Ascending aorta (tissue), 2 donors: ENCODE measurements at places on chromosomes 7 and 10. TPM values are rescaled to one million over a fixed set of nuclear protein-coding genes. Genes with fewer than 3 reads are reported as not detected.

DNA sequence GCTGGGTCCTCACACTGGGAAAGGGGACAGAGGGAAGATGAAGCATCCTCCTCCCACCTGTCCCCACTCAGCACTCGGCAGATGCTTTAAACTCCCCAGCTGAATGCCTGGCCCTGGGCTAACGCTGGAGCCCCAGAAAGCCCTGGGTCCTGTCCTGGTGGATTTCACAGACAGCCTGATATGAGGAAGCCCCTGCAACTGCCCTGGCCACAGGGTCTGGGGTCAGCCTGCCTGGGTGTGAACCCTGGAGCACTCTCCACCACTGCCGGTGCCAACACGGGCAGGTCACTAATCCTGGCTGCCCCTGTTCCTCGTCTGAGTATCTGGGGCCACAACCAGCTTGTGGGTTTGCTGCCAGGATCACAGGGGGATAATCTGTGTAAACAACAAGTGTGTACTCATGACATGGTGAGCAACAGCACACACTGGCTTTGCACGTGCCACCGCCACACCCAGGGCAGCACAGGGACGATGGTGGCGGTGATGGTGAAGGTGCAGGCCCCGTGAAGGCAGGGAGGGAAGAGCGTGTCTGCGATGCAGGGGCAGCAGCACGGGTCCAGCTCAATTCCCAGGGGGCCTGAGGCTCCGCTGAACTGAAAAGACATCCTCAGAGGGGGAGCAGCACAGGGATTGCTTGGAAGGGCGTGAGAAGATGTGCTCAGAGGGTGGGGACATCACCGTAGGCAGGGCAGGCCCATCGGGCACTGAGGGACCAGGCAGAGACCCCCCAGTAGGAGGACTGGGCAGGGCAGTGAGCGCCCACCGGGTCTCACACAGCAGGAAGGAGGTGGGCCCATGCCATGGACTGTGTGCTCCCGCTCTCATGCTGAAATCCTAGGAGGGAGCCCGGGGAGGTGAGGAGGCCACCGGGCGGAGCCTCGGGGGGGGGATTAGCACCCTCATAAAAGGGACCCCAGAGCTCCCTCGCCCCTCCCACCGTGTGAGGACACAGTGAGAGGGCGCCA is 238.7 kb downstream of the MAD1L1 start:
- no peaks in the 10 kb centered on the region for H3K4me1 ChIP-seq
- no peak overlapping the region for H3K27ac ChIP-seq

- H3K27ac ChIP-seq, result no peak overlapping the region
- H3K4me3 ChIP-seq, result no peak overlapping the region
- no peaks in the 10 kb centered on the region for H3K36me3 ChIP-seq
- no peaks in the 10 kb centered on the region for H3K4me1 ChIP-seq
- DNase-seq, result no peak
Observed at GRCh38 chr7:108425714-108426275, 30.4 kb downstream of the NRCAM start.

PLEKHS1 gene
- total RNA-seq, result not detected

GRCh38 chr7:128915271-128915819 is 4.8 kb upstream of the KCP start:
- peaks cover 6% of the 10 kb centered on the region for H3K4me1 ChIP-seq
- no peak overlapping the region for H3K27ac ChIP-seq
- H3K4me3 ChIP-seq, result peak overlapping the region; percentile 27
- DNase-seq, result no peak
- H3K36me3 ChIP-seq, result no peaks in the 10 kb centered on the region
- no peaks in the 10 kb centered on the region for H3K27me3 ChIP-seq

RBM20 gene
- total RNA-seq, result 4.8 TPM

GRCh38 chr7:69967689-69968450 is 369.6 kb downstream of the AUTS2 start:
- no peak for DNase-seq
- no peaks in the 10 kb centered on the region for H3K27me3 ChIP-seq
- H3K4me1 ChIP-seq, result peaks cover 5% of the 10 kb centered on the region
- no peak overlapping the region for H3K27ac ChIP-seq

GRCh38 chr10:72390764-72391163 is 36.0 kb upstream of the DNAJB12 start:
- H3K4me1 ChIP-seq, result no peaks in the 10 kb centered on the region
- no peak overlapping the region for H3K4me3 ChIP-seq
- DNase-seq, result no peak
- H3K27me3 ChIP-seq, result no peaks in the 10 kb centered on the region
- H3K36me3 ChIP-seq, result peaks cover 4% of the 10 kb centered on the region

OPN4 gene
- not detected for total RNA-seq

GRCh38 chr7:98339043-98339442 is 57.6 kb downstream of the BRI3 start:
- no peak overlapping the region for H3K27ac ChIP-seq
- H3K27me3 ChIP-seq, result no peaks in the 10 kb centered on the region

LIPJ gene
- not detected for total RNA-seq

- H3K36me3 ChIP-seq, result peaks cover 26% of the 10 kb centered on the region
- no peaks in the 10 kb centered on the region for H3K27me3 ChIP-seq
- H3K27ac ChIP-seq, result no peak overlapping the region
Observed at GRCh38 chr10:13593535-13593934, 6.8 kb downstream of the PRPF18 start.

GRCh38 chr10:88270061-88270808 is 312.9 kb downstream of the RNLS start:
- peaks cover 9% of the 10 kb centered on the region for H3K4me1 ChIP-seq
- H3K4me3 ChIP-seq, result no peak overlapping the region
- no peaks in the 10 kb centered on the region for H3K27me3 ChIP-seq
- DNase-seq, result no peak

DNA sequence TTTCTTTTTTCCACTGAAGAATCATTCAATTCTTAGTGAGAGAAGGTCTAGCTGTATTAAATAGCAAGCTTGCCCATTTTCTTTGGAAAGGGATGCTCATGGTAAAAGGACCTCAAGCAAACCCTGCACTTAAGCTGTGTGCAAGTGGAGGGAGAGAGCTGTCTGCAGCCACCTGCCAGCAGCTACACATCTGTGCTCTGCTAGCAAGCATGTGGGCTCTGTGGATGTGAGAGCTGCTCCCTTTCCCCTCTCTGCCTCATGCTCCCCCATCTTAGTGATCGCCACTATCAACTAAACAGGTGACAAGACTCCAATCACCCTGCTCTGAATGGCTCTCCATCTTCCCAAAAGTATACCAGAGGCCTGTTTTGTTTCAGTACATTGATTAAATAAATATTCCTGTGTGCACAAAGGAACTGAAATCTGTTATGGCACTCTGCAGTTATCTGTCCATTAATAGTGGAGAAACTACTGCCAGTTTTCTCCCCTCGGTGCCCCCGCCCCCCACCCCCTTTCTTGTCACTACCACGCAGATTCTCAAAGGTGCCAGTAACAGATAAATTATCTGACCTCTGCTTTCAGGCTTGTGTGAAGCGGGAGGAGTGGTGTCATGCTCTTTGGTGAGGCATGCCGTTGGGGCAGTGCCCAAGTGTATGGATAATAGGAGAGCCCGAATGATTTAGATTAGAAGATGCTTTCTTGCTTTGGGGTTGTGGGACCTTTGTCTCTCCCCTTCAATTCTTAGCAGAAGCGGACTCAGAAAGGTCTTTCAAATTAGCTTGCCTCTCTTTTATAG is 26.4 kb downstream of the AUTS2 start:
- no peaks in the 10 kb centered on the region for H3K4me1 ChIP-seq
- no peak overlapping the region for H3K4me3 ChIP-seq
- no peak for DNase-seq
- no peaks in the 10 kb centered on the region for H3K36me3 ChIP-seq

DNA sequence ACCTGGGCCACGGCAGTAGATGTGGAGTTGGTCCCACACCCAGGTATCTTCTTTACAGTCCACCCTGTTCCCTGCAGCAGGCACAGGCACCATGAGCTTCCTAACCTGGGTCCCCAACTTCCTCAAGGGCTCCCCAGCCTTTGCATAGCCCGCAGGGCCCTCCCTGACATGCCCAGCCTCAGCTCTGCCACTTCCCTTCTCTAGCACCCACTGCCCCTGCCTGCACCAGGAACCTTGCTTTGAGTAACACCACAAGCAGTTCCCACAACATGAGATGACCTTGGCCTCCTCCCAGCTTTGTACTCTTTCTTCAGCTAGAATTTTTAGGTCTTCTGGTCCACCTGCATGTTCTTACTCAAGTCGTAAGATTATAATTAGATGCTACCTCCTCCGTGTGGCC is 92.2 kb upstream of the ZPBP start:
- DNase-seq, result no peak
- no peaks in the 10 kb centered on the region for H3K4me1 ChIP-seq
- no peaks in the 10 kb centered on the region for H3K36me3 ChIP-seq
- no peaks in the 10 kb centered on the region for H3K27me3 ChIP-seq
- no peak overlapping the region for H3K4me3 ChIP-seq
- no peak overlapping the region for H3K27ac ChIP-seq

GRCh38 chr7:119197877-119198527 is 973.5 kb downstream of the ANKRD7 start:
- H3K27ac ChIP-seq, result no peak overlapping the region
- no peak overlapping the region for H3K4me3 ChIP-seq
- DNase-seq, result no peak
- H3K36me3 ChIP-seq, result no peaks in the 10 kb centered on the region

DNA sequence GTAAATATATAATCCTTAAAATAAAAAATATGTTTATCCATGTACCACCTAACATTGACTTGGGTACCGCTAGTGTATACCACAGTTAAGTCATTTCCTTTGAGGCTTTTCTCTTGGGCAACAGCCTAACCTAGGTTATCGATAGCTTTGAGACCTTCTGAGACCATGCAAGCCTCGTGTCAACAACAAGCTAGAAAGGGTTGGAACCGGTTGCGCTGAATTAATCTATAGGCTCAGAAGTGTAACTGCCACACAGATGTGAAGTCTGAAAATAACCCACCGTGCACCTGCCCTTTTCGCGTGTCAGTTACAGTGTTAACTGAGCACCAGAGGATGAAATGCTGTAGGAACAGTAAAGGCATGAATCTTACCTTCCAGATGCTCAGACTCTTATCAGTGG is 59.8 kb downstream of the ARID5B start:
- no peak for DNase-seq
- peaks cover 22% of the 10 kb centered on the region for H3K4me1 ChIP-seq
- no peaks in the 10 kb centered on the region for H3K36me3 ChIP-seq
- H3K4me3 ChIP-seq, result no peak overlapping the region
- no peak overlapping the region for H3K27ac ChIP-seq
- H3K27me3 ChIP-seq, result no peaks in the 10 kb centered on the region

GRCh38 chr10:58568428-58568935 is 55.8 kb downstream of the BICC1 start:
- H3K27me3 ChIP-seq, result no peaks in the 10 kb centered on the region
- H3K36me3 ChIP-seq, result no peaks in the 10 kb centered on the region
- H3K27ac ChIP-seq, result peak overlapping the region; percentile 58
- no peak overlapping the region for H3K4me3 ChIP-seq
- peaks cover 4% of the 10 kb centered on the region for H3K4me1 ChIP-seq

DNA sequence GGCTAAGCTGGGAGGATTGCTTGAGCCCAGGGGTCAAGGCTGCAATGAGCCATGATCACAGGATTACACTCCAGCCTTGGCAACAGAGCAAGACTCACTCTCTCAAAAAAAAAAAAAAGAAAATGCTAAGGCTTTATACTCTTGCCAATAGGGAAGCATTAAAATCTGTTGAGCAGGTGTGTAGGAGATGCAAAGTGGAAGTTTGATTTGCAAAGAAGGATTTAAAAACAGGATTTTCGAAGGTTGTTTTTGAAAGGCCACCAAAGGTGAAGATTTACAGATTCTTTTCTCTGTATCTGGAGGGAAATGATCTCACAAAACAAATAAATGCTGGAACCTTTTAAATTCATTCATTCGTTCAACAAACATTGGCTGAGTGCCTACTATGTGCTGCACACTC is 8.6 kb upstream of the PDE1C start:
- no peaks in the 10 kb centered on the region for H3K36me3 ChIP-seq
- no peak overlapping the region for H3K4me3 ChIP-seq
- H3K27me3 ChIP-seq, result no peaks in the 10 kb centered on the region
- H3K4me1 ChIP-seq, result no peaks in the 10 kb centered on the region
- DNase-seq, result no peak

DNA sequence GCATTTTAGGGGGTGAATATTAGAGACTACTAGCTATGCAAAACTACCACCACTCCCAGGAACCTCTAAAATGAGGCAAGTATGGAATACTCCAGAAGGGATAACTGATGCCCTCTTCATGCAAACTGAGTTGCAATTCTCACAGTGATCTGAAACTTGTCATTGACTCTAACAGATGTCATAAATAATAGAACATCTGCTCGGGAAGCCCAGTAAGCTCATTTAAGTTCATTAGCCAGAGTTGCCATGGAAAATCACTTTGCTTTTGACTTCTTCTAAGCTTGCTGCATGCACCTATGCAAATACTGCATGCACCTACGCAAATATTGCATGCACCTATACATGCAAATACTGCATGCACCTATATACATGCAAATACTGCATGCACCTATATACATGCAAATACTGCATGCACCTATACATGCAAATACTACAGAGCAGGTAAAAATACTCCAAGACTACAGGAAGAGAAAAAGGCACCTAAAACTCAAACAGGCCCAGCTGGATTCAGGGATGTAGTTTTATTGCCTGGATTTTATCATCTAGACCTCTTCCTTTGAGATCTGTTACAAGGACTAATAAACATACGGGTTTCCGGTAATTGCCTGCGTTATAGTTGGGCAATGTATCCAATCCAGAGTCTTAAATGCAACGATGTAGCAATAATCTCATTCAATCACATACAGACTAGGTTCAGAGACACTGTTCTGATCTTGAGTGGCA is 1061.1 kb upstream of the AUTS2 start:
- H3K4me3 ChIP-seq, result no peak overlapping the region
- no peaks in the 10 kb centered on the region for H3K27me3 ChIP-seq

GFRA1 gene
- 7.0 TPM for total RNA-seq

MAPK8 gene
- total RNA-seq, result 7.7 TPM

PAX4 gene
- not detected for total RNA-seq

- no peaks in the 10 kb centered on the region for H3K4me1 ChIP-seq
- no peak overlapping the region for H3K4me3 ChIP-seq
Observed at GRCh38 chr10:127952575-127952869, 45.6 kb downstream of the PTPRE start.

DNA sequence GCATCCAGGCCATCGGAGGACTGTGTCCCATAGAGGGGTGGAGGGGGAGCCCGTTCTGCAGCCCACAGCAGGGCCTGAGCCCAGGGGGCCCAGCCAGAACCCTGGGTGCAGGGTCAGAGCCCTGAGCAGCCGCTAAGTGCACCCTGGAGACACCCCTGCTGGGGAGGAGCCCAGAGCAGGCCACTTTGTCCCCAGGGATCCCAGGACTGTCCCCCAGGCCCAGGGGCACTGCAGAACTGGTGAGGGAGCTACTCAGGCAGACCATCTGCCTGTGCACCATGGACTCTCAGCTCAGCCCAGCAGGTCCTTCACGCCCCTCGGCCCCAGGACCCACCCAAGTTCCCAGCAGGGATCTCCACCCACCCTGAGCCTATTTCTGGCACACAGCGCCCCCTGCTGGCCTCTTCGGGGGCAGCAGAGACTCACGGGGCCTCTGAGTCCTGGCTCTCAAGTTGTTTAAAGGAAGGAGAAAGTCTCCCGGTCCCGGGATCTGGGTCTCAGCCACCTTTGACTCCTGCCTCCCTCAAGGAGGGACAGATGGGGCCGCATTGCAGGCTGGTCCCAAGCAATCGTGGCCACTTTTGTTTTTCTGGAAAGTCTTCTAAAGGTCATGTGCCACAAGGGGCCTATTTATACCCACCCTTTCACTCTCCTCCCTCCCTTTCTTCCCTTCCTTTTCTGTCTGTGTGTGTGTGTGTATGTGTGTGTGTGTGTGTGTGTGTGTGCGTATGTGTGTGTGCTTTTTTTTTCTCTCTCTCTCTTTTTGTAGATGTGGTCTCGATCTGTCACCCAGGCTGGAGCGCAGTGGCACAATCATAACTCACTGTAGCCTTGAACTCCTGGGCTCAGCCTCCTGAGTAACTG is 90.3 kb downstream of the MYL10 start:
- H3K4me1 ChIP-seq, result peaks cover 19% of the 10 kb centered on the region
- H3K4me3 ChIP-seq, result no peak overlapping the region
- DNase-seq, result no peak
- H3K27ac ChIP-seq, result no peak overlapping the region
- no peaks in the 10 kb centered on the region for H3K27me3 ChIP-seq
